ENCODE measurements at places on chromosomes 1 and 21.
A peak's percentile ranks its signal among the peaks of the same experiment; 100 is the strongest.

DNA sequence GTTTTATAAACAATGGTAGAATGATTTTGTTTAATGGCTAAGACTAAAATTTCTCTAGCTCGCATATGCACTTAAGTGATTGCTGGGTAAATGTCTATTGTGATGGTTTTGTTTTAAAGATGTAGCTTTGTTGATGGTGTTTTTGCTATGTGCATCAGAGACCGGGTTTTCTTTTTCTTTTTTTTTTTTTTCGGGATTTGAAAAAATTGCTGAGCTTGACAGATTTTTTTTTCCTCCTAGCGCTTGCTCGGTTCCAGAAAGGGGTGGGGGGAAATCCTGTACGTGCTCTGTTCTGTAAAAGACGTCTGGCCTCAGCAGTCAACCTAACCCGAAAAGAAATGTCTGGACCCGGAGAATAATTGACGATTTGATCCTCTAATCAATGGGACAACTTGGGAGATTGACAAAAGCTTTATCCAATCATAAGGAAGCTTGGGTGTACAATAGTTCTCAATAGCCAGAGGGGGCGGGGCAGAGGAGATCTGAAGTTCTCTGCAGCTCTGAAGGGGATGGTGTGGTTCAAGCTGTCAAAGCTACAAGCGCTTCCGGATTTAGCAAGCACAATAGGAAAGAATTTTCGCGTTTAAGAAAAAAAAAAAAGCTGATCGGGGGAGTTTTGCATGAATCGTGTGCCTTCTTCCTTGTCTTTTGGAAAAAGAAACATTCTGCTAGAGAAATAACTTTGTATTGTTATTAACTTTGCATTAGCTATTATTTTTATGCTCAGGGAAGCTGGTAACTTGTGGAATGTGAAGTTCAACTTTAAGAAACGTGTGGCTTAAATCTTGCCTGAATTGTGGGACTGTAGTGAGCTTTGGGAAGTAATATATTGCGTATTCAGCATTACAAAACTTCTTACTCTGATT lies 4.5 kb upstream of the NFIA start:
- peak; percentile 80 for DNase-seq

- DNase-seq, result peak; percentile 72
Measured at GRCh38 chr1:154386643-154387352, 18.3 kb upstream of the IL6R start.

GRCh38 chr1:111895017-111895416 lies 94.5 kb downstream of the KCND3 start:
- DNase-seq, result no peak

GRCh38 chr1:184242507-184242943 lies 144.3 kb upstream of the C1orf21 start:
- no peak for DNase-seq

DNA sequence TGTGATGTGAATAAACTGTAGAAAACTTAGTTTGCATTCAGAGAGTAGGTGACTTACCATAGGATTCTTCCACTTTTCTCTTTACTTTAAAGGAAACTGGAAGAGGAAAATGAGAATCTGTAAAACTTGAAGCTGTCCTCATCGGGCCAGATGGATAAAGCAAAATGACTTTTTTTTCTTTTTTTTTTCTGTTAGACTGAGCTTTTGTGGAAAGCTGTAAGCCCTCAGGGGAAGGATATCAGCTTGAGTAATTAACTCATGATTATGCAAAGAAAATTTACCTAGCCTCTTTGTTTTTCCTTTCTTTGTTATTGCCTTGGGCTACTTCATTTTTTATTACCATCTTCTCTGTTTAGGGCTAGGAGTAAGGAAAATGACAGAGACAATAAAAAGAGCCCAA lies 53.4 kb downstream of the DPH5 start:
- DNase-seq, result no peak
